ENCODE measurements at places on chromosomes 5 and 9.

DNA sequence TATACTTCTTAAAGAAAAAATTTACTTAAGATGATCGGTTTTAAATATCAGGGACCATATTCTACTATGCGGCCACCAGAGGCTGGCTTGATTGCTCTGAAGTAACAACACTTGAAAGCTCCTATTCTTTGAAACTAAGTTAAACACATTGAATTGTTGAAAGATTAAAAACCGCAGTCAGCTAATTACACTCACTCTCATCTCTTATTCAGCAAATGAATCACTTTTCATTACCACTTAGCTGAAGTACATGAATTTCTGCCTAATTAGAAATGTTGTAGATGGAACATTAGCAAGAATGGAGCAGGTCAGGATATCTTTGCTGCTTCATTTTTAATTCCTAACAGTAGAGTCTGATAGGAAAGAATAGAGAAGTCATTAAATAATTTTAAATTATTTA, 42.3 kb downstream of the LSM11 start:
- DNase-seq, result no peak

DNA sequence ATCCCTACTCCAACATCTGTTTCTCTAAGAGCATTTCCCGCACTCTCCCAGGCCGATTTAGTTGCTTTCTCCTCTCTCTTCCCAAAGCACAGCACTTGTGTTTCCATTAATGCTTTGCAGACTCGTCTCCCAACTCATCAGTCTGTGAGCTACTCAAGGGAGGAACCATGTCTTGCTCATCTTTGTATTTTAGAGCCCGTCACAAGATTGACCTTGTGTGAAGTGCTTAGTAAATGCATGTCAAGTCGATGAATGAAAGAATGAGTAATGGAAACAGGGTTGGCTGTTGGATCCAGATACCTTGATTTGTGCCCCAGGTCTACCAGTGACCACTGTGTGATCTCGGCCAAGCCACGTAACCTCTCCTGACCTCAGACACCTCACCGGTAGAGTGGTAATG, 99.3 kb downstream of the KLF4 start:
- DNase-seq, result no peak

GRCh38 chr9:70472268-70473249, 58.1 kb upstream of the KLF9 start:
- DNase-seq, result no peak

GRCh38 chr9:14245901-14246525, 67.9 kb downstream of the NFIB start:
- no peak for DNase-seq

- no peak for DNase-seq
Measured at GRCh38 chr5:93300309-93300923, 280.6 kb downstream of the NR2F1-AS1 start.

DNA sequence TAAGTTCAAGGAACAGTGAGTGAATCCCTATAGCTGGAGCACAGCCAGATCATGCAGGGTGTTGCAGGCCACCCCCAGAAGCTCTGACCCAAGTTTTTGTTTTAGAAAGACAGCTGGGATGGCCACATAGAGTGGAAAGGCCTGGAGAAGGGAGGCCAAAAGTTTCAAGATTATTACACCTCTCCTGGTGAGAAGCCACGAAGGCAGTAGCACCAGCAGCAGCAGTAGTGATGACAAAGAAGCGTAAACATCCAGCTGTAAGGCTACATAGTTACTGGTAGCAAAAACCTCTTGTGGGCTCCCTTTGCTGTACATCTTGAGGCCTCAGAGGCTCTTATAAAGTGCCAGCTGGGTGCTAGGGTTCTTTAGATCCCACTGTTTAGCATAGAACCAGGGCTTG, 11.8 kb downstream of the ADAMTSL1 start:
- DNase-seq, result no peak

DNA sequence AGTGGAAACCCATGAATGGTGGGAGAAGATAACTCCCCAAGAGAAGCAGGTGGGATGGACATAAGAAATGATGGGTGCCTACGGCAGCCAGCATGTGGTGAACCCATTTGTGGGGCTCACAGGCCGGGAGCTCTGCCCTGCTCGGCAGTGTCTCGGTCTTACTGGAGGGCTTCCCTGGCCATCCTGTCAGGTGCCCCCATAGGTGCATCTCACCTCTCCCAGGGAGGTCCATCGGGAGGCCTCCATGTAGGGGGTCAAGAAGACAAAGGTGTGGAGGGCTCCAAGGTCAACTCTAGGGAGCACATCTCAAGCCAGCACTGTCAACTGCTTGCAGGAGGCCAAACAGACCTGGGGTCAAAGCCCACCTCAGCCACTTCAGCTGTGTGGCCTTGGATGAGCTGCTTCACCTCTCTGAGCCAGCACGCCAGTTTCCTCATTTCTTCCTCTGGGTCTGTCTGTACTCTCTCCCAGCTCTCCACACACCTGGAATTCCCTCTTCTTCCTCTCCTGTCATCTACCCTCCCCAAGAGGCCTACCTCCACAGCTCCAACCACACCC, 10.5 kb upstream of the ADGRD2 start:
- DNase-seq, result no peak

GRCh38 chr5:177474002-177474476, 605 bp upstream of the DBN1 start:
- DNase-seq, result no peak

- DNase-seq, result no peak
Measured at GRCh38 chr5:179139936-179140235, 79.7 kb downstream of the ZNF354C start.

DNA sequence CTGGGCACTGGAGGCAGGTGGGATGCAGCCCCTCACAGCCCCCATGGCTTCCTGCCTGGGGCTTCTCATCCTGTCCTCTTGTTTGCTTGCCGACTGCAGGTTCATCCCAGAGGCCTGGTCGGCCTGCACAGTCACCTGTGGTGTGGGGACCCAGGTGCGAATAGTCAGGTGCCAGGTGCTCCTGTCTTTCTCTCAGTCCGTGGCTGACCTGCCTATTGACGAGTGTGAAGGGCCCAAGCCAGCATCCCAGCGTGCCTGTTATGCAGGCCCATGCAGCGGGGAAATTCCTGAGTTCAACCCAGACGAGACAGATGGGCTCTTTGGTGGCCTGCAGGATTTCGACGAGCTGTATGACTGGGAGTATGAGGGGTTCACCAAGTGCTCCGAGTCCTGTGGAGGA, 232.7 kb downstream of the ADAMTSL1 start:
- DNase-seq, result no peak

Data from thymus (tissue), 14 donors.